ENCODE measurements at places on chromosomes 4 and X.

GRCh38 chrX:2928191-2928582, 952 bp downstream of the ARSD start:
- DNase-seq, result no peak

- DNase-seq, result no peak
Observed at GRCh38 chr4:146269228-146269653, 54.9 kb downstream of the REELD1 start.

- no peak for DNase-seq
Observed at GRCh38 chrX:11540532-11541377, 125.0 kb downstream of the ARHGAP6 start.

- peak; percentile 3 for DNase-seq
Observed at GRCh38 chr4:176002007-176002613, 63.5 kb upstream of the WDR17 start.

GRCh38 chr4:168769416-168769815, 240.6 kb downstream of the CBR4 start:
- DNase-seq, result no peak

DNA sequence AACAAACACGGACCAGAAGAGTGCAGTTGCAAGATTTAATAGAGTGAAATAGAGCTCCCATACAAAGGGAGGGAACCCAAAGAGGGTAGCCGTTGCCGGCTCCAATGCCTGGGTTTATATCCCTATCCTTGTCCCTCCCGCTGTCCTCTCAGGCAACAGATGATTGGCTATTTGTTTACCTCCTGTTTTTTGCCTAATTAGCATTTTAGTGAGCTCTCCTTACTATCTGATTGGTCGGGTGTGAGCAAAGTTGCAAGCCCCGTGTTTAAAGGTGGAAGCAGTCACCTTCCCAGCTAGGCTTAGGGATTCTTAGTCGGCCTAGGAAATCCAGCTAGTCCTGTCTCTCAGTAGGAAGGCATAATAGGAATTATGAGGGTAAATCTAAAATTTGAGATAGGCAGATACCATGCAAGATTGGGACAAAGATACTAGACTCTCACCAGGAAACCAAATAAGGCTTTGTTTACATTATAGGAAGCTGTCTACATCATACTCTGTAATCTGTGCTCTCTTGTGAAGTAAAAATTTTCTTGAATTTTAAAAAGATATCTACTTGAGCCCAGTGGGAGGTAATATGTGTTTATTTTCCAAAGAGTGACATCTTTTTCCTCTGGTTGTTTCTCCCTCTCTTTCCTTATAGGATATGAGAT, 65.9 kb downstream of the ATP10D start:
- DNase-seq, result no peak

DNA sequence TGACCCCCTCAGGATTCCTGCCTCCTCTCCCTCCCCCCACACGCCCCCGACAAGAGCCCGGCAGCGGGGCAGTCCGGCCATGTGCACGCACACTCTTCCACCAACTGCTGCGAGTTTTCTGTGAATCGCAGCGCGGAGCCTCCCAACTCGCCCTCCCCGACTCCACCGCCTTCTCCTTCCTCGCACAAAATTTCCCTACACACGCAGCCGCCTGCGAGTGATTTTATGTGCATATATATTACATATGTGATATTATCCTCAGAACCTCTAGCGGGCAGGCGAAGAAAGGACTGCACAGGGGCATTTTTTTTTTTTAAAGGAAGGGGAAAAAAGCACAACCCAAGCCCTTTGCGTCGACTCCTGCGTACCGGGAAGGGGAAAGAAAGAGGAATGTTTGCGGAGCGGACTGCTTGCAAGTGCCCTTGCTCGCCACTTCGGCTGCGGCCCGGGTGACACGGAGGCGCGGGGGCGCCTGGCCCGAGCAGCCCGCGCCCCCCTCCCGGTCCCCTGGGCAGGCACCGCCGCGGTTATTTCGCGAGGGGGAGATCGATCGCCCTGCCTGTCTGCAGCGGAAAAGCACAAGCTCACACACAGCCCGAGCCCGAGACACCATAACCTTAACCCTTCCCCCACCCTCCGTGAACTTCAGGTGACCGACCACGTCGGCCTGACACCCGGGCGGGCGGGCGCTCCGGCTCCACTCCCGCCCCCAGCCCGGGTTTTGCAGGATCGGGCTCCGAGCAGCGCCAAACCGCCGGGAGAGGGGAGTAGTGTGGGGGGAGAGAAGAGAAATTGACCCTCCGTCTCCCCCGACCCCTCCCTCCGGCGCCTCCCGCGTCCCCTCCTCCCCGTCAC, 2.3 kb downstream of the ZNF827 start:
- no peak for DNase-seq

- no peak for DNase-seq
Observed at GRCh38 chr4:84931961-84932360, 34.5 kb downstream of the WDFY3 start.

DNA sequence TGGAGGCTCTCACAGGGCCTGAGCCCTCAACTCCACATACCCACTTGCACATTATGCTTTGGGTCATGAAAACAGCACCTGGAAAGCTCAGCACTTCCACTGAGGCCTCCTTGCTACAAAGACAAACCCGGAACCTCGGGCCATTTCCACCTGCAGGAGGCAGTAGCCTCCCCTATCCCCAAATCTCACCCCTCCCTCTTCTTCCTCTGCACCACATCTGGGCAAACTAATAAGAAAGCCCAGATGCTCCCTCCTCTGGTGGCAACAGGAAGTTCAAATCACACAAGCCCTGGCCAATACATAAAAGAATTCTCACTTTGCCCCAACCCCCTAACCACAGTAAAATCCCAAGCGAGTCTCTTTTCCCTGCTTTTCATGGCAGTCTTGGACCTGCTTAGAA, 136.4 kb downstream of the MAPK10 start:
- no peak for DNase-seq

- DNase-seq, result no peak
Observed at GRCh38 chr4:119246177-119246733, 33.7 kb downstream of the USP53 start.
